ENCODE measurements at places on chromosomes 2 and 18.
A peak's percentile ranks its signal among the peaks of the same experiment; 100 is the strongest.

DNA sequence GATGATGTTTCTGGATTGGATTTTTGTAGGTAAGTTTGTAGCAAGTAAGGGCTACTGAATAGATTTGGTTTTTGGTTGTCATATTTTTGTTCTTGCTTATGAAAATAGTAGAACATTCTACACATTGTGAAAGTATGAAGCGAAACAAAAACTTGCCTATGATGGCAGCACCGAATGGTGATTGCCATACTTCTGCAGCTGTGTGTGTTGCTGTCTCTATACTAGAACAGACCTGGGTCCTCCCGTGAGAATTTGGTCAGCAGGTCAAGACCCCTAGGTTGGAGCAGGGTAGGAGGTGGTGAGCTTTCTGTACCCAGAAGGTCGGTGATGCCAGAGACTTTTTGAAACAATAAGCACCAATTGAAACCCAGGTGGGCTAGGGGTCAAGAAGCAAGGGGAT is 322.6 kb downstream of the PRKCE start:
- DNase-seq, result no peak

DNA sequence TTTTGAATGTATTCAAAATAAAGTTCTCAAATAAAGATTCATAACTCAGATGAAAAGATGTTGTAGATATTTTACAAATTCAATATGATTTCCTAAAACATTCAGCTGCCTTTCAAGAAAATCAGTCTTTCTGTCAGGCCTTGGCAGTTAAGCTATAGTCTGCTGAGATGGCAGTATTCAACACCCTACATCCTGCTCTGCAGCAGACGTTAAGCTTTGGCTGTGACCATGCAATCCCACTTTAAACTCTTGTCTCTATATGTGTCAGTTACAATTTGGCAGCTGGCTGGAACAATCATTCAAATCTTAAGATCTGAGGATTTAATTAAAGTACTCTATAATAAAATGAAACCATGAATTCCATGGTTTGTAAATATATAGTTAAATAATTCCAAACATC is 567.3 kb upstream of the ZNF804A start:
- no peak for DNase-seq

- DNase-seq, result no peak
These were observed 22.7 kb upstream of the PKDCC start for GRCh38 chr2:42025151-42025582.

GRCh38 chr2:237546876-237547395 is 19.4 kb upstream of the PRLH start:
- DNase-seq, result no peak

DNA sequence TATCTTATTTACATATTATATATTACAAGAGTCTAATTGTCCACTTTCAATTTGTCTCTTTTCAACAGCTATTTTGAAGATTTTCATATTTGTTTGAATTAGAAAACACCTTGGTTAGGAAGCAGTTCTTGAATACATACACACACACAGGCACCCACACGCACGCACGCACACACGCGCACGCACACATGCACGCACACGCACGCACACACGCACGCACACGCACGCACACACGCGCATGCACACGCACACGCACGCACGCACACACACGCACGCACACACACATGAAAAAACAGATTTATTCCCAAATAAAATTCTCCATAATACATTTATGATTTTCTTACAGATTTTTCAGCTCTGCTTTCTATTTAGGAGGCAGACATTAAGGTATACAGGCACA is 220.7 kb downstream of the NYAP2 start:
- DNase-seq, result no peak

DNA sequence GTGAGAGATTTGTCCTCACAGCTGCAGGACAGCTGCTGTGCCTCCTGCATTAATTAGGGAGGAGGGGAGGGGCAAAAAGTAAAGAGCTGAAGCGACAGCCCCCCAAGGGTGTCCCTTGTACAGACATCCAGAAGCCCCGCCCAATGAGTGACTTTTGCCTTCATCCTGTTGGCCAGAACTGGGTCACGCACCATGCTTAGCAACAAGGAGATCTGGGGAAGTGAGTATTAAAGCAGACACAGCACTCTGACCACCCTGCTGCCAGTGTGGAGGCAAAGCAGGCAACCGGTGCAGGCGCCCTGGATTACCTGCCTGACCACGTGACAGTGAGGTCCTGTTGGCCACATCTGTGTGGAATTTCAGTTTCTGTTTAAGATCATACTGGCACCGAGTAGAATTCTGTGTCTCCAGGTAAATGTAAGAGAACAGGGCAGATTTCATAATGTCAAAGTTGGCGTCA is 21.5 kb upstream of the BIN1 start:
- DNase-seq, result no peak

GRCh38 chr2:63192169-63192888 is 141.7 kb downstream of the OTX1 start:
- peak; percentile 82 for DNase-seq

DNA sequence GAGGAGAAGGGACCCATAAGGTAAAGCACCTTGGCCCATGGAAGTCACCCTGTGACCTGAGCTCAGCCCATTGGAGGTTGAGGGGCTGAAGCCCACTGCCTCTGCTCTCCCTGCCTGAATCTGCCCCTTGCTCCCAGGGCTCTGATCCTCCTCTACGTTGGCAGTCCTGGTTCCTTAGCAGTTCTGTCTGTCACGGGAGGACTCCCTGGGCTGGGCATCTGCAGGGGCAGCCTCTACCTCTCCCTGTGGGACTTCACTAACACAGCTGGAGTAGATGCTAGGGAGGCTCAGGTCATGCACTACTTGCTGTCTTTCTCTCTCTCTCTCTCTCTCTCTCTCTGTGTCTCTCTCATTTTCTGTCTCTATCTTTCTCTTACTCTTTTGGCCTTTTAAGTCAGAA is 8.7 kb downstream of the GYPC start:
- no peak for DNase-seq

DNA sequence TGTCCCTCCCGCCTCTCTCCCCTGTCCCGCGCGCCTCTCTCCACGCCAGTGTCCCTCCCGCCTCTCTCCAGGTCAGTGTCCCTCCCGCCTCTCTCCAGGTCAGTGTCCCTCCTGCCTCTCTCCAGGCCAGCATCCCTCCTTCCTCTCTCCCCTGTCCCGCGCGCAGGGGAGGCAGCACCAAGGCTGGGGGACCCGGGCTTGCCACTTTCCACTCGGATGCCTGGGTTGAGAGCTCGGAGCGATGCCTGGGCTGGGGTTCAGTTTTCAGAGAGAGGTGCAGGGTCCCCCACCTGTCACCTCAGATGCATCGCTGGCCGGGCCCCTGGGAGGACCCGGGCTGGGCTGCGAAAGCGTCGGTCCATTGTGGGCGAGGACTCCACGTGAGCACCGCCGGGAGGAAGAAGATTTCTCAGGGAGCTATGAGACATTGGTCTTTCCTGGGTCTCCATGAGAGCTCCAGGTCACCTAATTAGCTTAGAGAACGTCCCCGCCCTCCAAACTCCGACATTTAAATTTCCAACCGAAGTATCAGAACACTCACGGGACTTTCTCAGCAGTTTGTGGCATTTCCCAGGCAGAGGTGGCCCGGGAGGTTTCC is 2.1 kb downstream of the FBLN7 start:
- DNase-seq, result no peak

GRCh38 chr2:226839951-226840350 is 4.1 kb downstream of the RHBDD1 start:
- no peak for DNase-seq

DNA sequence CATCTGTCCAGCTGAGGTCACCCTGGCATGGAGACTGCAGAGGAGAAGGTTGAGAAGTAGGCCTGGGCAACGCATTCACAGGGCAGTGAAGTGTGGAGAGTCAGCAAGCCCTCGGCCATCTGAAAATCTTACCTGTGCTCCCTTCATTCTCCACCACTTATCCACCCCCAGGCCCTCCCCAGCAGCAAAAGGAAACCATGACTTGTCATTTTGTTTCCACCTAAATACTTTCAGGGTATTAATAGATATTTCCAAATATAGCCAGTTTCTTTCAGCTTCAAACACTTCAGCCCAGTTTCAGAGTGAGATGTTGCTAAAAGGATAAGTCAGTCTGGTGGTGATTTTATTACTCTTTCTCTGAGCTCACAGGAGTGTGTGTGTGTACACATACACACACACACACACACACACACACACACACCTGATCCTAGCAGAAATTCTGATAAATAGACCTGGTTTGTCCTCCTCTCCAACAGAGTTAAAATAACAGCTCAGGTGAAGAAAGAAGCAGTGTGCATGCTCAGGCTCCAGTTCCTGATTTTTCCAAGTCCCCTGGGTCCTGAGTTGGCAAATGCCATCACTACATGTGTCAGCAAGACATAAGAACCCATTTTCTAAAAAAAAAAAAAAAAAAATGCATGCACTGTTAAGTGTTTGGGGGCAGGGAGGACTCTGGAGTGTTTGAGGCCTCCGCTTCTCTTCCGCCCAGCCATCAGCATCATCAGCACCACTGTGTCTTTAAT is 82.8 kb downstream of the LOXHD1 start:
- no peak for DNase-seq

Measured in NCI-H1105 treated with DMSO at 0.1 percent for 48 hours (cell line).